ENCODE measurements at places on chromosomes 5 and 9.

DNA sequence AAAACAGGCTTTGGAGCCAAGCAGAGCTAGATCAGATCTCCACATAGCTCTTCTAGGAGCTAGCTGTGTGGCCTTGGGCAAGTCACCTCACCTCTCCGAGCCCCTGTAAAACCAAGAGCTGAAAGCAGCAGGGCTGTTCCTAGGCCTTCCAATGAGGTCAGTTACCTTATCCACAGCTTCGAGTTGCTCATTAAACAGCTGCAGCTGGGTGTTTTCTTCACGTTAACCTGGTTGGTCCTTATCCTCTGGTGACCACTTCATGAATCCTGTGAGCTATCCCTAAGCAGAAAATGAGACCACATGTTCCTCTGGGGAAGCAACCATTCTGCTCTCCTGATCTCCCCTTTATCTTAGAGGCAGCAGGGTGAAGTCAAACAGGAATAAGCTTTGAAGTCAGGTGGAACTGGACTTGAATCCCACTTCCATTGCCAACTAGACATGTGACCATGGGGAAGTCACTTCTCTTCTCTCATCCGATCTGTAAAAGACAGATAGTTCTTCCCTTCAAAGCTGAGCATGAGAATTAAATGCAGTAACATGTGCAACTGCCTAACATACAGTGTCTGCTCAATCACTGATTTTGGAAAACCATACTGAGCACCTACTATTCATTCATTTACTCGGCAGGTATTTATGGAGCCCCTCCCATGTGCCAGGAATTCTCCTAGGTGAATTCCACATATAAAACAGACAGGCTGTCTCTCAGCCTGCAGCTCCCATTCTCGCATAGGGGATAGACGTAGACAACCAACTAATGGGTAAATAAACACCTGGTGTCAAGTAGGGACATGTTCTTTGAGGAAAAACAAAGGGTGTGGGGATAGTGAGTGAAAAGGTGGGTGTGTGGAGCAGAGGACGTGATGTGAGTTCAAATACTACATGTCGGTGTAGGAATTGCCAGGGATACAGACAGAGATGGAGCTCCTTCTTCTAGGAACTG is 111.7 kb upstream of the BOD1 start:
- no peak for DNase-seq

- DNase-seq, result no peak
Observed at GRCh38 chr5:140802781-140803271, 2.0 kb downstream of the PCDHA3 start.

DNA sequence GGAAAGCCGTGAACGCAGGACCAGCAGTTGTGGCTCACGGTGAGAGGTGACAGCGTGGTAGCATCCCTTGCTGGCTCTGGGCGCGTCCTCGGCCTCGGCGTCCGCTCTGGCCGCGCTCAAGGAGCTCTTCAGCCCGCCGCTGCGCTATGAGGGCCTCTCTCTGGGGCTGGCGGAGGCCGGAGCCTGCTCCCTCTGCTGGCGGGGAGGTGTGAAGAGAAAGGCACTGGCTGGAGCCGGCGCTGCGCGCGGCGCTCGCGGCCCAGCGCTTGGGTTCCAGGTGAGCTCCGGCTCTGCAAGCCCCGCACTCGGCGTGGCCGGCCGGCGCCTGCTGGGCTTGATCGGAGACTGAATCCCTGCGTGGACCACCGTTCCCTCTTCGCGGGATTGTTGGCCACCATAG is 705.6 kb downstream of the SEMA5A start:
- no peak for DNase-seq

DNA sequence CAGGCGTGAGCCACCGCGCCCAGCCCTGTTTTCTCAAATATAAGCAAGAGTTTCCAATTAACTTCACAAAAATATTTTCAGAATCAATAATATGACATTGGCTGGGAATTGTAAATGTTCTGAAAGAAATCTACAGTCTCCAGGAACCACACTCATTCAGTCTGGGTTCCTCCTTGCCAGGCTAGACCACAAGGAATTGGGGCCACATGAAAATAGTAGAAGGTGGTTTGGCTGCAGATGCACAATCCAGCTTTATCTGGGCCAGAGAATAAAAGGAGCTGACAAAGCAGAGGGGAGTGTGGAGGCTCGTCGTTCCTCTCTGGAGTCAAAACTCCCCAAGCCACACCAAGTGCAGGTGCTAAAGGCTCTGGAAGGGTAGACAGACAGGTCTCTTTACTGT is 92.0 kb upstream of the OSMR start:
- no peak for DNase-seq

- no peak for DNase-seq
Observed at GRCh38 chr9:137000177-137000930, 4.0 kb upstream of the CLIC3 start.

Measured in esophagus squamous epithelium (tissue), 5 donors.